Neural progenitor cell (in vitro differentiated cells): ENCODE measurements at places on chromosomes 4 and X. TPM values are rescaled to one million over a fixed set of nuclear protein-coding genes. Genes with fewer than 3 reads are reported as not detected.

The ZCCHC12 gene
- not detected in 2 replicates for total RNA-seq

GRCh38 chr4:18291256-18291655 lies 269.7 kb upstream of the LCORL start:
- no peak for DNase-seq
- no peak overlapping the region for H3K4me3 ChIP-seq
- peaks cover 1% of the 10 kb centered on the region for H3K4me1 ChIP-seq
- no peaks in the 10 kb centered on the region for H3K27me3 ChIP-seq
- no peaks in the 10 kb centered on the region for H3K36me3 ChIP-seq

GRCh38 chrX:65644621-65645289 lies 22.7 kb upstream of the MSN start:
- H3K27me3 ChIP-seq, result no peaks in the 10 kb centered on the region
- H3K4me3 ChIP-seq, result no peak overlapping the region
- DNase-seq, result no peak
- H3K4me1 ChIP-seq, result no peaks in the 10 kb centered on the region

The TLL1 gene
- 0.22 TPM in 1 of 2 replicates, not detected in the other for total RNA-seq

GRCh38 chr4:72679666-72680065 lies 110.6 kb upstream of the ADAMTS3 start:
- H3K4me1 ChIP-seq, result no peaks in the 10 kb centered on the region
- H3K27me3 ChIP-seq, result no peaks in the 10 kb centered on the region
- DNase-seq, result no peak
- no peak overlapping the region for H3K4me3 ChIP-seq

The PRKX gene
- total RNA-seq, result 14.6 and 22.6 TPM in 2 replicates

DNA sequence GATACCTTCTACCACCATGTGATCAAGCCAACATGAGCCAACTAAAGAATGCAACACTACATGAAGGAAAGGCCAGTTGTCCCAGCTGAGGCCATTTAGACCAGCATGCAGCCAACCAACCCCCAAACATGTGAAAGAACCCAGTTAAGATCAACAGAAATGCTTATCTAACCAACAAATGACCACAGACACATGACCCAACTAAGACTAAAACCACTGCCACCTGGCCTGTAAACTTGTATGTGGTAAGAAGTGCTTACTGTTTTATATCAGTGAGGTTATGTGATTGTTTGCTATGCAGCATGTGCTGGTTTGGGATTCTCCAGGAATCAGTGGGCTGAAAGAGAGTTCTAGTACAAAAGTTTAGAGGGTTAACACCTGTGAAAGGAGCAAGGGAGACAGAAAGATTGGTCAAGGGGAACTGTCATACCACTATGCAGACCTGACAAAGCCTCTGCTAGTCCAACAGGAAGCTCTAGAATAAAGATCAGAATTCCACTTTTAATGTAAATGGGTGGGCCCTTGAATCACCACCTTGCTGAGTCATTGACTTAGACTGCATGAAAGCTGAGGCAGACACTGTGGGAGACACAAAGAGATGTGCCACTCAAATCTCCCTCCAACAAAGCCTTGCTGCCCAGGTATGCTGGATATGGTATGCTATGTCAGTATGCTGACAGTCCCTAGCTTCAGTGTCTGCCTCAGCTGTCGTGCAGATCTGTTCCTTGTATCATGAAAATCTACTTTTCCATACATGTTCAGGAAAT lies 6.1 kb upstream of the SH3D19 start:
- no peak overlapping the region for H3K27ac ChIP-seq
- H3K4me1 ChIP-seq, result no peaks in the 10 kb centered on the region
- H3K4me3 ChIP-seq, result no peak overlapping the region
- H3K27me3 ChIP-seq, result peaks cover 6% of the 10 kb centered on the region
- H3K36me3 ChIP-seq, result no peaks in the 10 kb centered on the region

- peak; percentile 32 for DNase-seq
- H3K4me3 ChIP-seq, result no peak overlapping the region
- peaks cover 15% of the 10 kb centered on the region for H3K4me1 ChIP-seq
Measured at GRCh38 chr4:55181010-55182005, 55.9 kb upstream of the KDR start.

- no peaks in the 10 kb centered on the region for H3K36me3 ChIP-seq
- H3K27ac ChIP-seq, result no peak overlapping the region
- H3K4me3 ChIP-seq, result no peak overlapping the region
- H3K4me1 ChIP-seq, result peaks cover 49% of the 10 kb centered on the region
- H3K27me3 ChIP-seq, result no peaks in the 10 kb centered on the region
- DNase-seq, result peak; percentile 20
Measured at GRCh38 chr4:182507805-182508204, 264.6 kb downstream of the TENM3 start.

- no peaks in the 10 kb centered on the region for H3K36me3 ChIP-seq
- no peak for DNase-seq
- no peaks in the 10 kb centered on the region for H3K27me3 ChIP-seq
- H3K4me1 ChIP-seq, result no peaks in the 10 kb centered on the region
Measured at GRCh38 chr4:158350161-158350560, 139.9 kb downstream of the TMEM144 start.

The MGAT4D gene
- total RNA-seq, result not detected in 2 replicates

DNA sequence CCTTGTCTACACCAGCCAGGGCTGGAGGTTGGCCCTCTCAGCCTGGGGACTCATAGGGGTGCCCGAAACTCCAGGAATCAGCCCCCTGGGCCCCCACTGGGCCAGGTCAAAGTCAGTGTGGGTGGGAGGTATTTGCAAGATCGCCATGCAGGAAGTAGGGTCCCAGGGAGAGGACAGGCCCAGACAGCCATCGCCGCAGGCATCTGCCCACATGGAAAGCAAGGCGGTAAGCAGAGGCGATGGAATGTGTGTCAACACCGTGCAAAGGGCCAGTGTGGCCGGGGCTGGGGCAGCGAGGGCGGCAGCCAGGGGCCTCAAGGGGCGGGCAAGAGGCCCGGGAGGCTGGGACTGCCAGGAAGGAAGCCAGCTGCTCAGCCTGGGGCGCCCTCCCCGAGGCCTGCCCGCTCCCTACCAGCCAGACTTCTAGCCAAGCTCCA lies 19.3 kb upstream of the DUSP9 start:
- H3K27ac ChIP-seq, result no peak overlapping the region
- H3K27me3 ChIP-seq, result no peaks in the 10 kb centered on the region
- no peak overlapping the region for H3K4me3 ChIP-seq
- no peaks in the 10 kb centered on the region for H3K36me3 ChIP-seq

DNA sequence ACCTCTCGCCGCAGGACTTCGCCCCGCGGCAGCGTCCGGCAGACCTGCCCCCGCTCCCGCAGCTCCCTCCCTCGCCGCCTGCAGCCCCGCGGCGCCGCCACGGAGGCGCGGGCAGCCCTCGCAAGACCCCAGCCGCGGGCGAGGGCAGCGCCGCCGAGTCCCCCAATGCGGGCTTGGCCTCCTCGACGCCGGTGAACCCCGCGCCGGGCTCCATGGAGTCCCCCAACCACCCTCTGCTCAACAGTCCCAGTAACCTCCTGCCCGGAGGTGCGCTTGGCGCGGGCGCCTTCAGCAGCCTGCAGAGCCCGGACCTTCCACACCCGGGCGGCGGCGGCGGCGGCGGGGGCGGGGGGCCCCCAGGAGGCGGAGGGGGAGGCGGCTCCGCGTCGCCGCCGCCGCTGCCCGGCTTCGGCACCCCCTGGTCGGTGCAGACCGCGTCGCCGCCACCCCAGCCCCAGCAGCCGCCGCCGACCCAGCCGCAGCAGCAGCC lies 1.2 kb downstream of the CPEB2 start:
- H3K4me3 ChIP-seq, result peak overlapping the region; percentile 74
- peaks cover 35% of the 10 kb centered on the region for H3K27me3 ChIP-seq
- peaks cover 6% of the 10 kb centered on the region for H3K4me1 ChIP-seq
- H3K36me3 ChIP-seq, result no peaks in the 10 kb centered on the region

The GPR143 gene
- 10.6 and 13.6 TPM in 2 replicates for total RNA-seq

The ZNF674 gene
- 3.6 and 3.9 TPM in 2 replicates for total RNA-seq

GRCh38 chr4:120466429-120466828 lies 399.8 kb upstream of the MAD2L1 start:
- peaks cover 10% of the 10 kb centered on the region for H3K4me1 ChIP-seq
- H3K4me3 ChIP-seq, result no peak overlapping the region
- DNase-seq, result peak; percentile 78
- no peaks in the 10 kb centered on the region for H3K36me3 ChIP-seq
- no peaks in the 10 kb centered on the region for H3K27me3 ChIP-seq
- peak overlapping the region; percentile 5 for H3K27ac ChIP-seq

DNA sequence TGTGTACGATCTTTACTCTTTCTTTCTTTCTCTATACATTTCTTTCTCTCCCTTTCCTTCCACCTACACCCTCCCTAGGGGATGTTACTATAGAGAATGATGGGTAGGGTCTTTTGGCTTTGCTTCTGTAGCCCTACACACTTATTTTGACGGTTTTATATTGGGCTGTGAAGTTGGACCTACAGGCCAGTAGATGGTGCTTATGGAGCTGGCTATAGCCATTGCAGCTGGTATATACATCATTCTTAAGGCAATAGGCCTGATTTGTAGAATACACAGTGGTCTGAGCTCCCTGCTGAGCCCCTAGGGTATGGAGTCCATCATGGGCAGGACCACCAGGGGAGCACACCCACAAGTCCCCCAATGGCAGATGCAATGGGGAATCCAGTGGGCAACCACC lies 1869.7 kb downstream of the STIM2 start:
- no peak for DNase-seq
- no peak overlapping the region for H3K27ac ChIP-seq
- H3K4me3 ChIP-seq, result no peak overlapping the region
- H3K4me1 ChIP-seq, result no peaks in the 10 kb centered on the region

- no peaks in the 10 kb centered on the region for H3K27me3 ChIP-seq
- H3K27ac ChIP-seq, result no peak overlapping the region
- H3K36me3 ChIP-seq, result peaks cover 29% of the 10 kb centered on the region
- no peak for DNase-seq
- H3K4me1 ChIP-seq, result peaks cover 6% of the 10 kb centered on the region
Measured at GRCh38 chr4:76779740-76780459, 118.0 kb downstream of the SOWAHB start.

GRCh38 chrX:12174358-12174757 lies 36.1 kb downstream of the FRMPD4 start:
- no peaks in the 10 kb centered on the region for H3K4me1 ChIP-seq
- H3K27me3 ChIP-seq, result no peaks in the 10 kb centered on the region
- no peak overlapping the region for H3K4me3 ChIP-seq
- no peak overlapping the region for H3K27ac ChIP-seq
